ENCODE measurements at places on chromosomes 3 and 15.

DNA sequence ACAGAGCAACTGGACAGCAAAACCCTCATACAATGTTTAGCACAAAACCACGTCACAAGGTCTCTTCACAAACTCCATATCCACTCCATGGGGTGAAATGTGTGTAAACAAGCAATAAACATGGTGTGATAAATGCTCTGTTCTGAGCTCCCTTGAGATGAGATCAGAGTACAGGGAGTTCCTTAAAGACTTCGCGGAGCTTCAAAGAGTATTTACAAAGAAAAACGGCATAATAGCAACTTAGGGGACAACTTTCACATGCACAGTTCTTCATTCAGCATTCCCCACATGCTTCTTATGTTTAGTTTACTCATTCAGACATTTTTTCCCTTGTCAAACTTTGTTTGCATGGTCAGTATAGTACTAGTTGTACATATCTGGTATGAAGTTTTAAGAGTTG is 52.5 kb upstream of the SUCLG2 start:
- no peak for DNase-seq

GRCh38 chr15:98069256-98069655 is 108.8 kb downstream of the ARRDC4 start:
- DNase-seq, result no peak

GRCh38 chr3:151460228-151460627 is 633 bp downstream of the IGSF10 start:
- no peak for DNase-seq

- DNase-seq, result no peak
Observed at GRCh38 chr15:82995938-82996337, 9.9 kb downstream of the RAMAC start.

GRCh38 chr3:50190936-50191660 is at the start of gene GNAT1:
Gene GNAT1 (plus strand): TSS chr3:50191610. CDS start chr3:50191726, 116 bp downstream.
- no peak for DNase-seq

- DNase-seq, result no peak
Observed at GRCh38 chr3:3081381-3082233, 28.6 kb downstream of the IL5RA start.

GRCh38 chr15:34182942-34183341 is 27.0 kb downstream of the KATNBL1 start:
- DNase-seq, result no peak
